Astrocyte of the spinal cord (primary cell): ENCODE measurements at places on chromosomes 12 and 14.

- DNase-seq, result peak; percentile 53
Observed at GRCh38 chr14:24307575-24308341, at the start of gene CIDEB. CIDEB (minus strand) TSS chr14:24307977; CDS start chr14:24307858, 119 bp downstream.

- DNase-seq, result no peak
Observed at GRCh38 chr12:111754671-111755070, 12.1 kb upstream of the ALDH2 start.

- no peak for DNase-seq
Observed at GRCh38 chr12:89538897-89539296, 13.1 kb upstream of the POC1B start.

DNA sequence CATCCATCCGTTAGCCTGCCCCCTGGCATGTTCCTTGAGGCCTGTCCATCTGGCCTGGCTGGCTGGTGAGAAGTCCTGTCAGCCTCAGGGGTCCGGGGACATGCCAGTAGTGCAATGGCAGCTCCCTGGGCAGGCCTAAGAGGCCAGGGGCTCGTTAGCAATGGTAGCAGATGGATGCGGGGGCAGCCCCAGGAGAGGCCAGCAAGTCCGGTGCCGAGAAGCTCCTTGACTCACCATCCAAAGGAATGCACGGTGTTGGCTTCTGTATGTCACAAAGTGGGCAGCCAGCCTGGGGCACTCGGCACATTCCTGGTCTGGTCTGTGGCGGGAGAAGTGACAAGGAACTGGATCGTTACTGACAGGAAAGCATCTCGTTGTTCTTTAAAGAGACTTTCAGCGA lies 319.9 kb downstream of the CACNA1C start:
- no peak for DNase-seq

GRCh38 chr12:113087193-113087592 lies 30.7 kb downstream of the DTX1 start:
- no peak for DNase-seq

- no peak for DNase-seq
Observed at GRCh38 chr12:5796171-5796958, 148.7 kb downstream of the ANO2 start.

DNA sequence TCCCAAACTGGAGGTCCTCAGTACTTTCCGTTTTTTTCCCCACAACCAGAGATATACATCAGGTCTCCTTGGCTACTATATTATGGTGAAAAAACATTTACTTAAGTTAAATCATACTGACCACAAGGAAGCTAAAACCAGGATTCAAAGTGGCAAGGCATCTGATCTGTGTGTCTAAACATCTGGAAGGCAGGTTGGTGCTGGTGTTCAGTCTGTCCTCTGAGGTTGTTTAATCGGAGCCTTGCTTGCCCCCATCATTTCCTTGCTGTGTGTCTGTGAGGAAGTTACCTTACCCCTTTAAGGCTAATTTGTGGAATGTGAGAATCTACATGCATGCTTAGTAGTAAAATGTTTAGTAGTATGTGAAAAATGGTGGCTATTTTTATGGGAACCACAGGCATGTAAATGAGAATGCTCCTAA lies 75.6 kb downstream of the GALNT4 start:
- peak; percentile 54 for DNase-seq

DNA sequence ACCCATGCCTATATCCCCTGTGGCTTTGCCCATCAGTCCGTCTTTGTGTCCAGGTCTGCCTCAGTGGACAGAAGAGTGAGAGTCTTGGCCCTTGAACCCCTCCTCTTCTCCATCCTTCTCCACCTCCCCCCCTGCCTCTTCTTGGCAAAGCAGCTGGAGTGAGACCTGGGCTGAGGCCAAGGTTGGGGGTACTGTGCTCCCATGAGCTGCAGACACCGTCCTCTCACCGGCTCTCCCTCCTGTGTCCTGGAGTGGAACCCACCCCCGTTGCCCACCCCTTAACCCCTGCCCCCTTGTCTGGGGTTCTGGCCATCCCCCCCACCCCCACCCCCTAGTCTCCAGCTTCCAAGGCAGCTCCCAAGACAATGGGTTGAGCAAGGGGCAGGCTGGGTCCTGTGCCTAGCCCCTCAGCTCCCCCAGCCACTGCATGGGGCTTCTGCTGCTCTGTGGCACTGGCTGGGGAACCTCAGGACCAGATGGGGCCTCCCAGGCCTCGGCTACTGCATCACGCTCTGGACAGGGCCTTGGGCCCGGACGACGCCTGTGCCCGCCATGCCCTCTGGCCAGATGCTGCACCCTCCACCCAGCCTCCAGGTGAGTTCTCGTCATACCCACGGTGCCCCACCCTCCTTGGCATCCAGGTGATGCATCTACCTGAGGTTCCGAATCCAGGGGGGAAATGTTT lies 35.7 kb downstream of the RTL1 start:
- no peak for DNase-seq

- DNase-seq, result no peak
Observed at GRCh38 chr12:44511289-44511688, 364.8 kb downstream of the NELL2 start.

DNA sequence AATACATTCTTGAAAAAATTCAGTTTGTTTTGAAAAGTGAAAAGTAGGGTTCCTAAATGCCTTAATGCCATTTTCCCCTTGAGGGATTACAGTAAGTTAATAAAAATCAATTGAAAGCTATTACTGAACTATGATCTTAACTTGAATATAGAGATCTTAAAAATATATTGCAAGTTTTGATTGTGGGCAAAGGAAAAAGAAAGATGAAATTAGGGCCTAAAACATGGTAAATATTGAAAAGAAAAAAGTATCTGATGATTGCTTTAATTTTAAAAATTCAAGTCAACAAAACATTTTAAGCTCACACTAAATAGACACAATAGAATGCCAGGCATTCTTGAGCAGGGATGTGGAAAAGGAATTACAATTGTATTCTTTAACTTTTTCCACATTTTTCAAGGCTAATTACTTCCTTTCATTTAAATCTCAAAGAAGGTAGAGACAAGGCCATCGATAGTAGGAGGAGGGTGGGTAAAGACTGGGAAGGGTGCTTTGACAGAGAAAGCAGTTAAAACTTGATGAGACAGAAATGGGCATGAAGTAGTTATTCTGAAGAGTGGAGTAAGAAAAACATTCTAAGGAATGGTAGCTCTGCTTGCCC lies 294.4 kb downstream of the NELL2 start:
- DNase-seq, result no peak
